Stimulated activated CD8-positive, alpha-beta memory T cell treated with anti-CD3 and anti-CD28 coated beads, Interleukin-4, amount 100 ng/mL, for 4 hours (primary cell): ENCODE measurements at places on chromosomes 12 and 14.

DNA sequence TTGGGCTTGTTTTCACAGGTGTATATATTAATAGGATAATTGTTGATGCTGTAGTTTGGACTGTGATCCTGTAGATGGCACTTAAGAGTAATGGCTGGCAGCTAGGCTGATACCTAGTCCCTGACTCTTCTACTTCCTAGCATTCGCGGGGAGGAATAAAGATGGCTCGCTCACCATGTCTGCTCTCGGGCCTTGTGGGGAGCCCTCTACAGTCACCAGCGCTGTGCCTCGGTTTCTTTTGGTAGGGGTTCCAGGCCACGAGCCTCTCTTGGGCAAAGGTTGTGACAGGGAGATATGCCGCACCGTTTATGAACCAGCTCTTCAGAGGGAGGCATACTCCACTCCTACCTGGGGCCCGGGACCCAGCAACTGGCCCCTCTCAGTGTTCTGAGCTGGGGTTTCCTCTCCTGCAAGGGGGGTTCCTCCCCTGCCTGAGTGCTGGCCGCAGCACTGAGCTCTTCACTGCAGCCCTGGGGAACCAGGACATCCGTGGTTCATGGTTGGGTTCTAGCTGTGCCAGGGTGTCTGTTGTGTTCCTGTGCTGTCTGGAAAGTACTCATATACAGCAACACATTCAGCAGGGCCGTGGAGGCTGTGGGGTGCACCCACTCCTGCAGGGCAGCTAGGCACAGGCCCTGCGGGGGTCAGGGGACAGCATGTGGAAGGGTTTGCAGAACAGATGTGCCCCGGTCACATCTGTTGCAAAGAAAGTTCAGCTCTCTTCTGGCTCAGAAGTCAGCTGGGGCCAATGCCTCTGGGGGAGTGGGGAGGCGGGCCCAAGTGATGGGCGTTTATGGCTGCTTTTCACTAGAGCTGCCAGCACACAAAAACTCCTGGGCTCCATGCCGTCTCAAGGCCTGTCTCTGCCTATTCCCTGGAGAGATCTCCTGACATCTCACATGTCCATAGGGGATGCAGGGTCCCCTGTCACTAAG is 147.9 kb downstream of the PPFIA2 start:
- no peak for DNase-seq

GRCh38 chr12:92028441-92028709 is 117.3 kb downstream of the BTG1 start:
- no peak for DNase-seq

DNA sequence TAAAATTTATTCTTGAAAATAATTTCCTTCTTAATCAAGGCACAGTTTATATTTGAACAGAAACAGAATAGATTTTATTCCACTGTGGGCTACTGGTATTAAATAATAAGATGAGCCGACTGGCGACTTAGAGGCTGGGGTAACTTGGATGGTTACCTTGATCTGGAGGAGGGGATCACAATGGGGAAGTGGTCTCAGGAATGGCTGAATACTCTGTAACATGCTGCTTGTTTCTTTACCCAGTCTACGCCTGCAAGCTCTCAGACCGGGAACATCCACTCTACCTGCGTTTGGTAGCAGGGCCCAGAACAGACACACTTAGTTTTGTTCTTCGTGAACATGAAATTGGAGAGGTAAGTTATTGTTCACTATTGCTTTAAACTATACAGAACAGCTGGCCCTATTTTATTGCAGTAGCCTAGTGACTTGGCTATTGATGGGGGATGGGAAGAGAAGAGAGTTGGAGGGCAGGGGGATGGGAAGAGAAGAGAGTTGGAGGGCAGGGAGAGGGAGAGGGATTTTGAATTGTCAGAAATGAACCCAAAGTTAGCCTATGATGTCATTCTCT is 67.9 kb downstream of the GNS start:
- DNase-seq, result no peak

- DNase-seq, result no peak
Observed at GRCh38 chr12:132061641-132062430, 82.3 kb downstream of the DDX51 start.

GRCh38 chr12:6265038-6265405 is 45.5 kb upstream of the PLEKHG6 start:
- no peak for DNase-seq

GRCh38 chr12:20272161-20272560 is 96.2 kb upstream of the PDE3A start:
- no peak for DNase-seq

GRCh38 chr12:65903691-65904383 is 79.6 kb downstream of the HMGA2 start:
- DNase-seq, result no peak
